ENCODE measurements at places on chromosomes 1 and 21. TPM values are rescaled to one million over a fixed set of nuclear protein-coding genes. Genes with fewer than 3 reads are reported as not detected.

DNA sequence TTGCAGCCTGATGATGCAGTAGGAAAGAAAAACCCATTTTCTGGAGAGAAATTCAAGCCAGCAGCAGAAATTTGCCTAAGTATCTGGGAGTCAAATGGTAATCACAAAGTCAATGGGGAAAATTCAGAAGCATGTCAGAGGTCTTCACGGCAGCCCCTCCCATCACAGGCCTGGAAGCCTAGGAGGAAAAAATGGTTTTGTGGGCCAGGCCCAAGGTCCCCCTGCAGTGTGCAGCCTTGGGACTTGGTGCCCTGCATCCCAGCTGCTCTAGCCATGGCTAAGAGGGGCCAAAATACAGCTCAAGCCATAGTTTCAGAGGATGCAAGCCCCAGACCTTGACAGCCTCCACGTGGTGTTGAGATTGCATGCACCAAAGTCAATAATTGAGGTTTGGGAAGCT is 334.8 kb downstream of the PTBP2 start:
- no peak for DNase-seq

- no peak for DNase-seq
Measured at GRCh38 chr1:5798151-5798730, 194.0 kb downstream of the NPHP4 start.

- no peak for DNase-seq
Measured at GRCh38 chr1:18534810-18535205, 54.1 kb downstream of the KLHDC7A start.

GRCh38 chr1:205610901-205611466 is 20.8 kb downstream of the ELK4 start:
- DNase-seq: no peak

GRCh38 chr21:41628256-41628655 is 120.3 kb upstream of the TMPRSS2 start:
- DNase-seq: no peak

GRCh38 chr1:82034812-82035211 is 234.1 kb downstream of the ADGRL2 start:
- DNase-seq: no peak

DNA sequence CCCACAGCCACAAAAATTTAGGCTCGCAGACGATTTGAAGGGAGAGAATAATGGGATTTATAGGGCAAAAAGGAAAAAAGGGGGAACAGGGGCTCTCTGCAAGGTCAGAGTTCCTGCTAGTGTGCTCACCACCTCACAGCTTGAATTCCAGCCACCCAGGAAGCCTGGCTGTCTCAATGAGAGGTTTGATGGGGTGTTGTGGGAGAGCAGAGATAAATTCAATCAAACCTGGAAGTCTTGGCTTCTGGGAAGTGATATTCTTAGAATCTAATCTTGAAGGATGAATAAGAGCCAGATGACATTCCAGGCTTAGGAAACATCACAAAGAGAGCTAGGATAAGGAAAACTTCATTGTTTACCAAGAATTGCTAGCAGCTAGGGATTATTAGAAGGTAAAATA is 47.4 kb upstream of the C21orf91 start:
- no peak for DNase-seq

GRCh38 chr1:187641463-187641862 is 812.7 kb downstream of the PLA2G4A start:
- no peak for DNase-seq

- no peak for DNase-seq
Measured at GRCh38 chr1:87888446-87888845, 559.8 kb downstream of the LMO4 start.

- DNase-seq: no peak
Measured at GRCh38 chr1:85228972-85229371, 28.2 kb upstream of the SYDE2 start.

TMEM63A gene
- 10.1 TPM for total RNA-seq

DIO1 gene
- not detected for total RNA-seq

CLCA4 gene
- not detected for total RNA-seq

Measured in LHCN-M2 (cell line).